Skin of body (tissue), 3 donors: ENCODE measurements at places on chromosomes 16 and 17.

DNA sequence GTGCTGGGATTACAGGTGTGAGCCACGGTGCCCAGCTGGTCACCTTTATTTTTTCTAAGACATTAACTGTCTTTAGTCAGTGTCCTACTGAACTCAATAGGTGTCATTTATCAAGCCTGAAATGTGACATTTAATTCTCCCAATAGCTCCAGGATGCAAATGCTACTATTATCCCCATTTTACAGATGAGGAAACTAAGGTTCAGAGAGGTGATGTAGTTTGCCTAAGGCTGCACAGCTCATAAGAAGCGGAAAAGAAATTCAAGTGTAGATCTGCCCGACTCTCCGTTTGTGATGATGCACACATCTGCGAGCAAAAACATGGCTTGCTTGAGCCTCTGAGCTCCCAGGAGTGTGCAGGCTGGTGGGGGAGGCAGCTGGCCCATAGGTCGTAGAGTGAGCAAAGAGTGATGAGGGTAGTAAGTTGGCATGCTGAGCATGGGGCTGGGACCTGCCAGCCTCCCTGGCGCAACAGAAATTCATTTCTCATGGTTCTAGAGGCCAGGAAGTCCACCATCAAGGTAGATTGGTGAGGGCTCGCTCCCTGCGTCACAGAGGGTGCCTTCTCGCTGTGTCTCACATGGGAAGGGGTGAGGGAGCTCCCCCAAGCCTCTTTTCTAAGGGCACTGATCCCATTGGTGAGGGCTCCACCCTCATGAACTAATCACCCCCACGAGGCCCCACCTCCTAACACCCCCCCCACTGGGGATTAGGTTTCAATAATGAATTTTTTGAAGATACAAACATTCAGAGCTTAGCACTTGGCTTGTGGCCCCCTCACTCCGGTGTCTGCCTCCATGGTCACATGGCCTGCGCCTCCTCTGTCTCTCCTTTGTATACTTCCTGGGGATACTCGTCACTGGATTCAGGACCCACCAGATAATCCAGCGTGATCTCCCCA lies 141.5 kb upstream of the PLCG2 start:
- no peak for DNase-seq

DNA sequence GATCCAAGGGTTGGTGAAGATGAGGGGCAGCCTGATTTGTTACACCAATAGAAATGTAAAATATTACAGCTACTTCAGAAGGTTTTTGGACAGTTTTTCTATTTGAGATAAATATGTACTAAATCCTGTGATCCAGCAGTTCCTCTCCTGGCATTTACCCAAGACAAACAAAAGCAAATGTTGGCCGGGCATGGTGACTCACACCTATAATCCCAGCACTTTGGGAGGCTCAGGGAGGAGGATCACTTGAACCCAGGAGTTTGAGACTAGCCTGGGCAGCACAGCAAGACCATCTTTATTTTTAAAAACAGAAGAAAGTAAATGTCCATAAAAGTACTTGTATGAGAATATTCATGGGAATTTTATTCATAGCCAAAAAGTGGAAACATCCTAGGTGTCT lies 64.8 kb upstream of the MRC2 start:
- no peak for DNase-seq

- no peak for DNase-seq
These were observed 62.1 kb upstream of the MYOCD start for GRCh38 chr17:12603566-12603965.

DNA sequence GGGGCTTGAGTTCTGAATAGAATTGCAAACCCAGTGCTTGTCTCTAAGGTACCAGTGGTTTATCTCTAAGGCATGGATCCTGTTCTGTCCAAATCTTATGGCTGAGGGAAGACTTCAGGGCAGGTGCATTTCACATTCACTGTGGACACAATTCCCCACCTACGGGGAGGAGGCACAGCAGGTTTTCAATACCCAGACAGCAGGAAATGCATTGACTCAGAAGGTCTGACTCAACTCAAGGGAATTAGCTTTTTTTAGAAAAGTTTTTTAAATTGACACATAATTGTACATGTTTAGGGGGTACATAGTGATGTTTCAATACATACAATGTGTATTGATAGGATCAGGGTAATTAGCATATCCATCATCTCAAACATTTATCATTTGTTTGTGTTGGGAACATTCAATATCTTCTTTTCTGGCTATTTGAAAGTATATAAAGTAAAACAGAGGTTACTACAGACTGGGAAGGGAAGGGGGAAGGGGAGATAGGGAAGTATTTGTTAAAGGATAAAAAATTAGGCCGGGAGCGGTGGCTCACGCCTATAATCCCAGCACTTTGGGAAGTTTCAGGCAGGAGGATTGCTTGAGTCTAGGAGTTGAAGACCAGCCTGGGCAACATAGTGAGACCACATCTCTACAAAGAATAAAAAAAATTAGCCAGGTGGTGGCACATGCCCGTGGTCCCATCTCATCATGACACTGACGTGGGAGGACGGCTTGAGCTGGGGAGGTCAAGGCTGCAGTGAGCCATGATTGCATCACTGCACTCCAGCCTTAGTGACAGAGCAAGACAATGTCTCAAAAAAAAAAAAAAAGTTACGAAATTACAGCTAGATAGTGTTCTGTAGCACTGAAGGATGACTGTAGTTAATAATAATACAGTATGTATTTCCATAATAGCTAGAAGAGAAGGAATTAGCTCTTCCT lies 54.9 kb downstream of the RGS9 start:
- no peak for DNase-seq

DNA sequence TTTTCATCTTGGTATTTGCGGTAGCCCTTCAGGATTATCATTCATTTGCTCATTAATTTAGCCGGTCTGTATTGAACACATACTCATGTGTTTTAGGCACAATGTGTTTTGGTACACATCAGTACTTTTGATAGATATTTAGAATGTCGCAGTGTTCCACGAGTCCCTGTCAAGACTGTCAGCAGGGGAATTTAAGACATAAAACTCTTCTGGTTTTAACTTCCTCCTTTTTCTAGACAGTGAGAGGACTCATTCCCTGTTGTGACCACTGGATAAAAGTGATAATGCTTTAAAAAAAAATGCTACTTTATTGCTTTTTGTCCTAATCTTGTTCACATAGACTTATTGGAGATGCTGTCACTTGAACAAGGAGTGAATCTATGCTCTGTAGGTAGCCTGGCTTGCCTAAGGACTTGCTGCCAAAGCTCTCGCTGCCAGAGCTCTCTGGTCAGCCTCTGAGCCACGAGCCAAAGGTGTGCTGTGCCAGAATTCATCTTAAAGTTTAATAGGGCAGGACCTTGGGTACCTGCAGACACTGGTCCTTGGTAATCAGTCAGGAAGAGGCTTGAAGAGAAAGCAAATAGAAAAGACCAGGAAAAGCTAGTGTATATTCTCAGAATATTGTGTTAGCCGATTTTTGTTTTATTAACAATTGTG lies 5.4 kb downstream of the DCAF7 start:
- no peak for DNase-seq

DNA sequence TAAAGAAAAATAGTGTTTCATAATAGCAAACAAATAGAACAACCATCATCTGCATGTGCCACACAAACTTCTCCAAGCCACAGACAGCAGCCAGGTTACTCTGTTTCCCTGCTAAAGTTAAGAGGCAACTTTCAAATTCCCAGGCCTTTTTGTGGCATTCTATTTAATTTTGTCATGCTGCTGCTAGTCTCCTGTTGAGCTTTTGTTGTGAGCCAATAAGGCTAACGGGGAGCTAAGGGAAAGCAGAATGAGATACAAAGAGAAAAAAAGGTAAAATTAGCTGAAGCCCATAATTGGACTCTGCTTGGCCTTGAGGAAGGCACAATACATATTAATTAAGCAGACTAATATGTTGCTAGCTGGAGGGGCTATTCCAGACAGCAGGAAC lies 74.7 kb upstream of the GNAO1 start:
- no peak for DNase-seq

GRCh38 chr17:29294580-29294900 lies 592 bp upstream of the NUFIP2 start:
- DNase-seq: peak; percentile 54

- DNase-seq: peak; percentile 84
These were observed 46.9 kb downstream of the IRX6 start for GRCh38 chr16:55370762-55371482.

GRCh38 chr16:81756615-81757356 lies 22.3 kb upstream of the PLCG2 start:
- no peak for DNase-seq

GRCh38 chr16:52439171-52439701 lies 107.7 kb downstream of the TOX3 start:
- DNase-seq: no peak

- DNase-seq: no peak
These were observed 8.8 kb downstream of the CTRB1 start for GRCh38 chr16:75227361-75228142.

- no peak for DNase-seq
These were observed 39.8 kb upstream of the TMC5 start for GRCh38 chr16:19377864-19378263.

DNA sequence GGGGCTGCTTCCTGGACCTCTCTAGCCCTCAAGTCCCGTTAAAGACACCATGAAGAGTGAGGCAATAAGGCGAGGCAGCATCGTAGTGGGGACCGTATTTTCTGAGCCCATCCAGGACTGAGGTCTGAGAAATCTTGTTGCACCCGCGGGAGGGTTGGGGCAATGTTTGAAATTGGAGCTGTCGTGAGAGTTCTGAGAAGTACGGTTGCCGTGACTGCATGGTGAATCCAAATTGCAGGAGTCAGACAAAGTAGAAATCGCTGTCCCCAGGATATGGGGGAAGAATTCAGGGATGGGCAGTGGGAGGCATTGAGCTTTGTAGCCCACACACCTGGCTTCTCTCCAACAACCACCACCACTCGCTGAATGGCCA lies 42.0 kb upstream of the RPL38 start:
- DNase-seq: no peak

DNA sequence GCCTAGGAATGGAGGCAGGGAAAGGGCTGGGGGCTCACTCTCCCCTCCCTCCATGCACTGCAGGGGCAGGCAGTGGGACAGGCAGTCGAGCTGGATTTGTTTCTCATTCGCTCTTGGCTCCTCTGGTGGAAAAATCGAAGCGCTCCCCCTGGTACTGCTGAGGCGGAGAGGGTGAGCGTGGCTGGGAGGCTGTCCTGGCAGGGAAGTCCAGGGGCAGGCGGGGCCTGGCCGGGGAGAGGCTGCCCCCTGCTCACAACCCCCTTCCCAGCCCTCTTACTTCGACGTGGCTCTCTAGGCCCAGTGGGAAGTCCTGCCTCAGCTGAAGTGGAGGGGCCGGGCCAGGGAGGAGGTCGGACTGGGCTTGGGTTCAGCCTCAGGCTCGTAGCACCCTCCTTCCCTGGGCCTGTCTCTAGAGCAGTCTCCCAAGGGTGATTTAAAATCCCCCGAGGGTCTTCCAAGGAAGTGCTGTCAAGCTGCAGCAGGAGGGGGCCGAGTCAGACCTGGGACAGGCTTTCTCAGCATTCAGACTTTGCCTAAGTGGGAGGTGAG lies 16.5 kb upstream of the TMEM92 start:
- peak; percentile 86 for DNase-seq

DNA sequence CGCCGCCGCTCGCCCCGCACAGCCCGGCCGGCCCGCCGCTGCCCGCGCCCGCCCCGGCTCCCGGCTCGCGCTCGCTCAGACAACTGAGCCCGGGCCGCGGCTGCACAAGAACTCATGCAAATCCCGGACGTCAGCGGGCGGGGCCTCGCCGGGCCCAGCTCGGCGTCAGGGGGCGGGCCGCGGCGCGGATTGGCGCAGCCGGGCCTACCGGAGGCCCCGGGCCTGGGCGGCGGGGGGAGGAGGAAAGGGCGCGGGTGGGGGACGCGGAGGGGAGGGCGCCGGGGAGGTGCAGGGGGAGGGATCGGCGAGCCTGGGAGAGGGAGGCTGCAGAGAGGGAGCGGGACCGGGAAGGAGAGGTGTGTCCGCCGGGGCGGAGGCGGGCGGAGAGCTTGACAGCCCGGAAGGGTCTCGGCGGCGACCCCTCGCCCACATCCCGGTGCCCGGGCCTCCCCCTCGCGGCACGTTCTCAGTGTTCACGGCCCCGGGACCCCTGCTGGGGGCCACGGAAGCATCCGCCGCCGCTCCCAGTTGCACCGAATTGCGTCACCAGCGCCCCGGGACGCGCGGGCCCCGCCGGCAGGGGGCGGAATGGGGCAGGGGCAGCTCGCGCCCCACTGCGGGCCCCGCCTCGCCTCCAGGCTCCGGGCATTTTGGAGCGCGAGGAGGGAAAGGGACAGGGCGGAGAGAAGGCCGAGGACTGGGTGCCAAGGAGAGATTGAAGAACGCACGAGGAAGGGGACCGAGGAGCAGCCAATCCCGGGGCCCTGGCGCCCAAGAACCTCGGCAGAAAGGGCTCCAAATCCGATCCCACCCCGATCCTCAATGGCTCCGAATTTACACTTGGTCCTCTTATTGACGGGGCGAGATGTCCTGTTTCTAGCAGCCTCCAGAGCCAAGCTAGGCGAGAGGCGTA lies at the start of gene CBX4:
Gene CBX4, minus strand, starts transcription at position 85 of the 913 bp plus-strand sequence. CDS start 189 bp downstream, outside the sequence.
- DNase-seq: peak; percentile 88

DNA sequence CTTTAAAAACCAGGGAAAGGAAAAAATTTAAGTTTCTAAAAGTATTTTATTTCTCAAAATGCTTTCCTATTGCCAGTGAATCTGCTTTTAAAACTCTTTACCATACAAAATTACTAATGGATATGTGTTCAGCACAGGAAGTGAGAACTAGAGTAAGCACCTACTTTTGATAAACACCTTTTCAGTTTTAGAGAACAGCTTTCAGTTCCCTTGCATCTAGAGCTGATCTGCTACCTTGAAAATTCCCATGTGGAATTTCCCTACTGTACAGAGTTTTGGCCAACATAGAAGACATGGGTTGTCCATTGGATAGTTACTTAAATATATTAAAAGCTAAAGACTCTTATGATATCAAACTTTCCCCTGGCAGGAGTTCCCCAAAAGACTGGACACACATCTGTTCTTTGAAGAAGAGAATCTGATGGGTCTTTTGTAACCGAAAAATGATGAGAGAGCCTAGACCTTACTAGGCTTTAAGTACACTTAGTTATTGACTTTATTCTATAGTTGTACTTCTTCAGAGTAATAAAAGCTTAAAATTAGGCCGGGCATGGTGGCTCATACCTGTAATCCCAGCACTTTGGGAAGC lies 112.1 kb upstream of the CNTNAP4 start:
- no peak for DNase-seq

DNA sequence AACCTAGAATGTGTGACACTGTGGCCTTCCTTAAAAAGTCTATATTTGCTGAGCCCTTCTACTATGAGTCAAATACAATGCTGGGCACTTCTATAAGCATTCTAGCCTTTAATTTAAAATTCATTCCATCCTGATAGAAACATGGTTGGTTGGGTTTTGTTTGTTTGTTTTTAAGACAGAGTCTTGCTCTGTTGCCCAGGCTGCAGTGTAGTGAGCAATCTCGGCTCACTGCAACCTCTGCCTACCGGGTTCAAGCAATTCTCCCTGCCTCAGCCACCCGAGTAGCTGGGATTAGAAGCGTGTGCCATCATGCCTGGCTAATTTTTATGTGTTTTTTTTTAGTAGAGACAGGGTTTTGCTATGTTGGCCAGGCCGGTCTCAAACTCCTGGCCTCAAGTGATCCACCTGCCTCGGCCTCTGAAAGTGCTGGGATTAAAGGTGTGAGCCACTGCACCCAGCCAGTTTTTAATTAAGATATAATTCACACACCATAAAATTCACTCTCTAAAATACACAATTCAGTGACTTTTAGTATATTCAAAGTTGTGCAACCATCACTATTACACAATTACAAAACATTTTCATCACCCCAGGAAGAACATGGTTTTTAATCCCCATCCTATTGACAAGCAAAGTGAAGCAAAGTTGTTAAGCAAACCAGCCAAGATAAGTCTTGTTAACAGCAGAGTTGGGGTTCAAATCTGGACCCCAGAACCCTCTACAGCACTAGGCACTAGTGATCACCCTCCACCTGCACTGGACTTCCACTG lies 42.8 kb downstream of the CMTM4 start:
- no peak for DNase-seq

- no peak for DNase-seq
These were observed 364.5 kb upstream of the XYLT1 start for GRCh38 chr16:17835118-17835876.
